ENCODE measurements at places on chromosomes 7 and 10. TPM values are rescaled to one million over a fixed set of nuclear protein-coding genes. Genes with fewer than 3 reads are reported as not detected.

The SCIN gene
- polyA plus RNA-seq, result 0.80 TPM

The YAE1 gene
- 20.9 TPM for polyA plus RNA-seq

The AEBP1 gene
- 72.1 TPM for polyA plus RNA-seq

The SFTPA1 gene
- polyA plus RNA-seq, result not detected
